ENCODE measurements at places on chromosomes 7 and 10. TPM values are rescaled to one million over a fixed set of nuclear protein-coding genes. Genes with fewer than 3 reads are reported as not detected.

DNA sequence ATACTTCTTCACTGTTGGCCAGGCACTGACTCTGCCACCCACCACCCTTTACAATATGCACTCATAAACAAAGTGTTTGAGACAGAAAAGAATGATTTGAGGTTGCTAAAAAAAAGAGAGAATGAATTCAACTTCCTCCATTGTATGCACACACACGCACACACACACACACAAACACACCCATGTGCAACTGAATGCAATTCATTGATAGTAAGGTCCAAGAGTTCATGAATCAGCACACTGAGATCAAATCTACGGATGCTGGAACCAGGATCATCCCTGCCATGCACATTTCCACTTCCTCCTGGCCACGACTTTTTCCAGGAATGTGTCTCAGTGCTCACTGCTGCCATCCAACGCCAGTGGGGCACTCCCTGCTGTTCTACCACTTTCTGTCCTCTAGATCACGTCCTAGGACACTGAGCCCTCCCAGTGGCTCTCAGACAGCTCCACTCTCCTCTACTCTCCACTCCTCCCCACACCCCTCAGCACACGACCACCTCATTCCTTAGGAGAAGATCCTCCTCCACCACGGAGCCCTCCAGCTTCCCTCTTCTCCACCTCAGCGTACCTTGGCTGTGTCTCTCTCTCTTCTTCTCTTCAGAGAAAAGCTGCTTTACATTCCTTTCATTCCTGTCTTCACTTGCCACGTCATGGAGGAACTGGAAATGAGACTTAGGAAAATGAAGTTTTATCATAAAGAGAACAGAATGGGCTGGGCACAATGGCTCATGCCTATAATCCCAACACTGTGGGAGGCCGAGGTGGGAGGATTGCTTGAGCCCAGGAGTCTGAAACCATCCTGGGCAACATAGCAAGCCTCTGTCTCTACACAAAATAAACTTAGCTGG is 12.0 kb upstream of the TMEM213 start:
- DNase-seq: no peak

GRCh38 chr10:132054564-132054963 is 11.2 kb upstream of the JAKMIP3 start:
- no peak for DNase-seq

KCNIP2 gene
- 4.1 TPM for total RNA-seq

DNA sequence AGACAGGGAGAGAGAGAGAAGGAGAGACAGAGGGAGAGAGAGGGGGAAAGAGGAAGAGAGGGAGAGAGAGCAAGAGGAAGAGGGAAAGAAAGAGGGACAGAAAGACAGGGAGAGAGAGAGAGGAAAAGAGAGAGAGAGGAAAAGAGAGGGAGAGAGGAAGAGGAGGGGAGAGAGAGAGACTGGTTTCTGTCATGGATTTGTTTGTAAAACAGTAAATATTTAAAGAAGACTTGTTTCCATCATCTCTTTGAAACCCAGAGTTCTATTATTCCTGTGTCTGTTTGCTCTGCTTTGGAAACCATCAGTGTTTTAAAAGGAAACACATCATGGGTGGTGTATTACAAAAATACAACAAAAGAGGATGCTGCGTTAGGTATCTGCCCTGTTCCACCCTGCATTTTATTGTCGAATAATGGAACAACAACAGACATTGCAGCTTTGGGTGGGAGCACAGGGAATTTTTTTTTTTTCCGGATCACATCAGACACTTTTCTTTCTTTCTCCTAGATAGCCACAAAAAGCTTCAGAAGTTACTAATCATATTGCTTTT is 150.7 kb upstream of the RSU1 start:
- no peak for DNase-seq

GRCh38 chr7:83466956-83467355 is 182.0 kb downstream of the SEMA3E start:
- no peak for DNase-seq

GPR158 gene
- not detected for total RNA-seq

All from activated naive CD8-positive, alpha-beta T cell treated with anti-CD3 and anti-CD28 coated beads, Interleukin-2, amount 10 ng/mL, durations not matched to agents 7 days and 5 days (primary cell).